Central memory CD8-positive, alpha-beta T cell (primary cell): ENCODE measurements at places on chromosomes 6 and 20.

GRCh38 chr6:68126089-68126749 lies 508.9 kb upstream of the ADGRB3 start:
- no peak for DNase-seq

DNA sequence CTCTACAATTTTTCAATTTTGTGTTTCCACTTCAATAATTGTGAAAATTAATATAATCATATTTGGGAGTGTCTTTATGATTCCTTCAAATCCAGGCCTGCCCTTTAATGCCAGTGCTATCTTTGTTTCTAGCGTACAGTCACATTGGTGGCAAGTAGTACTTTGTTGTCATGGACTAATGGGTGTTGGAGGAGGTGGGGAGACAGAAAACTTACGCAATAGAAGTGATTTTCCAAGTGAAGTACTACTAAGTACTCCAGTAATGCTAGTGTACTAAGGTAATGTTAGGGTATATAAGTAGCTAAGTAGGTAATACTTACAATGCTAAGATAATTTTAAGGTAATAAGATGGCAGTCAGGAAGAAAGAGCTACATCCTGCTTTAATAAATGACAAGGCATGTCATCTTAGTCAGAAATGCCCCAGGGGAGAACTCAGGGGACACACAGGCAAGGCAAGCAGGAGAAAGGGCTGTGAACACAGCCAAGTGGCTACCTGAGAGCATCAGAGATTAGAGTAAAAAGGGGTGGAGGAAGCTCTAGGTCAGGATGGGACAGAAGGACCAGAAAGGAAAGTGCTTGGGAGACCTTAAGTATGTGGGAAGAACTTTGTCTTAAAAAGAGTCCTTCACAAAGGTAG lies 217.2 kb upstream of the PRDM1 start:
- no peak for DNase-seq

GRCh38 chr6:157488716-157489118 lies 107.7 kb downstream of the ZDHHC14 start:
- no peak for DNase-seq

- DNase-seq, result no peak
Measured at GRCh38 chr6:125808060-125808459, 17.3 kb downstream of the NCOA7 start.

DNA sequence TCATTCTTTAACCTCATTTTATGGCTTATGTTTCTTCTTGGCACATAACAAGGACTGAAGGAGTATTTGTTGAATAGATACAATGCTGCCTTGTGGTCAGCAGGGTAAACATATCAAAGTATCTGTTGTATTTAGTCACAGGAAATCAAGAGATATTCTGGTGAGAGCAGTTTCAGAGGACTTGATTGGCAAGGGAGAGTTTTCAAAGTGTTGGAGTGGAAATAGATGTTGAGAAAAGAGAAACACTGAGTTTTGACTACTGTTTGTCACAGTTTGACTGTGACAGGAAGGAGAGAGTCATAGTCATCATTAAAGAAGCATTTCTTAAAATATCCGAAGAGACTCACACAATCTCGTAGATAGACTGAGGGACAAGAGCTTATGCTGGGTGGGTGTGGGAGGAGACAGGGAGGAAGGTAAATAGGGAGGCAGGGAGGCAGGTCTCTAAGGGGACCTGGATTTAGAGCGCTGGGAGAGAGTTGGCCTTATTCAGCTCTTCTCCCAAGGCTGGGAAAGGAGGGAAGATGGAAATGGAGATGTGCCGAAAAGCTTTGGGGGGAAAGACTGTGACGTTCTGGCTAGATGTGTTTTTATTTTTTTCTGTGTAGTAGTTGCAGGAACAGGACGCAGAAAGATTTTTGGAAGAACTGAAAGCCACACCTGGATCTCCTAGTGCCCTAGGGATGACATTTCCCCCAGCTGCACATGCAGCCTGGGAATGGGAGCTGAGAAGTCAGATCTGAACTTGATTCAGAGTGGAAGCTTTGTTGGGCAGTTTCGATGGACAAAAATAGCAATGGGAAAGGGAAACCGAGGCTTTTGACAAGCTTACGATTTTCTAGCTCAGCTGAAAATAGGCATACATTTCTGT lies 65.0 kb upstream of the IFNGR1 start:
- no peak for DNase-seq

- DNase-seq, result no peak
Measured at GRCh38 chr6:123638865-123639264, 2.1 kb upstream of the TRDN start.

- no peak for DNase-seq
Measured at GRCh38 chr20:32830437-32830836, 10.7 kb downstream of the MAPRE1 start.

DNA sequence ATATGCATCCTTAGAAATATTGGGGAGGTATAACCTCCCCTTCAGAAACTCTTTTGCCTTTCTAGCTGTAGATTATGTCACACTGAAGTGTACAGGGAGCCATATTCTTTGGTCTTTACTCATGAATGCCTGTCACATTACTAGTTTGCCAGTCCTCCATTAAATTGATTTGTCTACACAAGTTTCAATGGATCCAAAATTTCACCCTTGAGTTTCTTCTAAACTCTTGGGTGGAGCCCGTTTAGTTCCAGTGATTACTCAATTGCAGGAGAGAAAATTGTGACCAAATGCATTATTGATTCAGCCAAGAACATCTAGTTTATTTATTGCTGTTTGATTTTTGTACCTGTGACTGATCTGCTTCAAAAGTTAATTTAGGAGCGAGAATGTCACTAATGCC lies 60.4 kb upstream of the TFB1M start:
- DNase-seq, result no peak

- peak; percentile 61 for DNase-seq
Measured at GRCh38 chr6:36340618-36341454, 4.1 kb upstream of the BNIP5 start.

- DNase-seq, result no peak
Measured at GRCh38 chr6:154686162-154686561, 47.1 kb upstream of the SCAF8 start.

- DNase-seq, result no peak
Measured at GRCh38 chr6:4192173-4192572, 56.8 kb upstream of the ECI2 start.

DNA sequence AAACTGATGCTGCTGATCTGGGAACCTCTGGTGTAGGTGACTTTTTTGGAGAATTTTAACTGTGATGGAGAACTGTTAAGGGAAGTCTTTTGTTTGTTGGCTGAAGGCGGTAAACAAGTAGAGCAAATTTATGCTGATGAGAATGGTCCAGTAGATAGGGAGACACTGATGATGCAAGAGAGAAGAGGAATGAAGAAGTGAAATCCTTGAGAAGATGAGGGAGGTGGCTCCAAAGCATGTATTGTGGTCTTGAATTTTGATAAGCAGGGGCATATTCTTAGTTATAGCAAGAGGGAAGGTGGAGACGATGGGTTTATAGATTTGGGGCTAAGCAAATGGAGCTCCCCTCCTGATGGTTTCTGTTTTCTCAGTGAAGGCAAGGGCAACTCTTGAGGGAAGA lies 22.0 kb downstream of the MAPK14 start:
- DNase-seq, result no peak

DNA sequence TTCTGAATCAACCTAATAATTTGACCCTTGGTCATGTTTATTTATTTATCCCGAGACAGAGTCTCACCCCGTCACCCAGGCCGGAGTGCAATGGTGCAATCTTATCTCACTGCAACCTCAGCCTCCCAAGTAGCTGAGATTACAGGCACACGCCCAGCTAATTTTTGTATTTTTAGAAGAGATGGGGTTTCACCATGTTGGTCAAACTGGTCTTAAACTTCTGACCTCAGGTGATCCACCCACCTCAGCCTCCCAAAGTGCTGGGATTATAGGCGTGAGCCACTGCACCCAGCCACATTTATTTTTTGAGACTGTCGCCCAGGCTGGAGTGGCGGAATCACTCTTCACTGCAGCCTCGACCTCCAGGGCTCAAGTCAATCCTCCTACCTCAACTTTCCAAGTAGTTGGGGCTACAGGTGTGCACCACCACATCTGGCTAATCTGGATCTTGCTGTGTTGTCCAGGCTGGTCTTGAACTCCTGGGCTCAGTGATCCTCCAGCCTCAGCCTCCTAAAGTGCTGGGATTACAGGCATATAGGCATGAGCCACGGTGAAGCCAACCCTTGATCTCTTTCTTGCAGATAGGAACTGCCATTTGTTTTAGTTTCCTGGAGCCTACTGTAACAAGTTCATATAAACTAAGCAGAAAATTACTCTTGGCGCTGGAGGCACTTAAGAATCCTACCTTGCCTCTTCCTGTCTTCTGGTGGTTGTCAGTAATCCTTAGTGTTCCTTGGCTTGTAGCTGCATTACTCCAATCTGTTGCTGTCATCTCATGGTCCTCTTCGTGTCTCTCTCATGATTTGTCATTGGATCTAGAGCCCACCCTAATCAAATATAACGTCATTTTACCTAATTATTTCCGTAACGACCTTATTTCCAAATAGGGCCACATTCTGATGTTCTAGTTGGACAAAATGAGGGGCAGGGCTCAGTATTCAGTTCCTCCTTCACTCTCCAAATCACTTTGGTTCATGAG lies 2.3 kb downstream of the RPS18 start:
- no peak for DNase-seq

- no peak for DNase-seq
Measured at GRCh38 chr6:44064089-44064947, 62.9 kb downstream of the MRPL14 start.

- DNase-seq, result no peak
Measured at GRCh38 chr6:121436274-121436857, 920 bp downstream of the GJA1 start.

DNA sequence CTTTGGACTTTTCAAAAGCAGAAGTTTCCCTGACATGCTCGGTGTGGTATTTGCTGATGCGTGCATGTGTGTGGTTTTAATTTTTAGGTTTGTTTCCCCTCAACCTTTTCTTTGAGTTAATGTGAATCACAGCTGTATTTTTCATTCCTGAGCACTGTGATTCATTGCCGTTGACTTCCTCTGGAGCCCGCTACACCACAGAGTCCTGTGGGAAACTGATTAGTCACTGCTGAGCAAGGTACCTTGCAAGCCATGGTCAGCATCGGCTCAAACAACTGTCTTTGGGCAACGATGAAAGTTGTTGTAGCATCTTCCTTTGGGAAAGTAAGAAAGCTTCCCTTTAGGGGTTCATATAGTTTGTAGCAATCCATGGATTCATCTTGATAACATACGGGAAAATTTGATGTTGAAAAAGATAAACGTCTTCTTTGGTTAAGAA lies 57.5 kb downstream of the RIN2 start:
- no peak for DNase-seq

DNA sequence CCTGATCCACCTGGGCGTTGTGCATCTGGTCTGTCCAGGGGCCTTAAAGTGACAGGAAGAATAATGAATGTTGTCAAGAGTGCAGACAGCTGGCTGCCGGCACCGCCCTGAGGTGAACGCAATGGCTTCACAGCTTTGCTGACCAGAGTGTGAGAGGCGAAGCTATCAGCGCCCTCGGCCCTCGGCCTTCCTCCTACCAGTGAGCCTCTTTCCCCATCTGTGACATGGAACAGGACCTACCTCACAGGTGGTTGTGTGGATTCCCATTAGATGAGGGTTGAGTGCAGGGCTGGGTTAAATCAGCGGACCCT lies 54.8 kb downstream of the CTCFL start:
- no peak for DNase-seq

- DNase-seq, result no peak
Measured at GRCh38 chr6:89657445-89658158, 19.1 kb upstream of the LYRM2 start.

- no peak for DNase-seq
Measured at GRCh38 chr20:19928328-19929011, 88.7 kb upstream of the NAA20 start.

GRCh38 chr6:33875141-33875581 lies 71.4 kb upstream of the MLN start:
- no peak for DNase-seq
